Stomach (tissue), 19 donors: ENCODE measurements at places on chromosomes 13 and 19.

DNA sequence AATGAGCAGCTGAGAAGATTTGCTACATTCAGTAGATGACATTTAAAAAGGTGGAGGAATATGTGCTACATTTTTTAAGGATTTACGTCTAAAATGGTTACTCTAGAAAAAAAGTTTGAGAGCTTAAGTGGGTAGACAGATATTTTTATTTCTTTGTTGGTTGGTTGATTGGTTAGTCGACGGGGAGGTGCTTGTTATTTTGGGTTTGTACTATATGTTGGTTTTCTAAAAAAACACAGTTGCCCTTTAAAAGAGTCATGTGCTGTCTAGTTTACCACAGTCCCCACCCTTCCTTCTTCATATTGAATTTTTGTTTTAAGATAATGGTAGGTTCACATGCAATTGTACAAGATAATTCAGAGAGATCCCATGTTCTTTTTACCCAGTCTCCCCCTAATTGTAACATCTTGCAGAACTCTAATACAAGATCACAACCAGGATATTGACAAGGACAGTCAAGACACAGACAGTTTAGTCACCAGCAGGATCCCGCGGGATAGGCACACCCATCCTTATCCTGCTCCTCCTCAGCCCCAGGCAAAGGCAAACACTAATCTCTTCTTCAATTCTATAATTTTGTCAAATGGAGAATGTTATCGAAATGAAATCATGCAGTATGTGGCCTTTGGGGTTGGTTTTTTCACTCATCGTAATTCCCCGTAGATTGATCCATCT lies 171.4 kb downstream of the FOXO1 start:
- no peak for DNase-seq

GRCh38 chr19:57437931-57438330 lies 2.8 kb downstream of the ZNF749 start:
- no peak for DNase-seq

GRCh38 chr13:77911751-77912150 lies 6.9 kb downstream of the EDNRB start:
- DNase-seq: no peak

- DNase-seq: no peak
Observed at GRCh38 chr13:42807241-42807640, 25.9 kb downstream of the FAM216B start.

- DNase-seq: peak; percentile 36
Observed at GRCh38 chr13:80141123-80141849, 199.6 kb downstream of the SPRY2 start.

- no peak for DNase-seq
Observed at GRCh38 chr13:87295636-87296035, 375.5 kb upstream of the SLITRK5 start.

GRCh38 chr19:16386619-16387240 lies 62.1 kb downstream of the KLF2 start:
- DNase-seq: peak; percentile 50

GRCh38 chr13:26914624-26915023 lies 154.0 kb upstream of the GPR12 start:
- no peak for DNase-seq

DNA sequence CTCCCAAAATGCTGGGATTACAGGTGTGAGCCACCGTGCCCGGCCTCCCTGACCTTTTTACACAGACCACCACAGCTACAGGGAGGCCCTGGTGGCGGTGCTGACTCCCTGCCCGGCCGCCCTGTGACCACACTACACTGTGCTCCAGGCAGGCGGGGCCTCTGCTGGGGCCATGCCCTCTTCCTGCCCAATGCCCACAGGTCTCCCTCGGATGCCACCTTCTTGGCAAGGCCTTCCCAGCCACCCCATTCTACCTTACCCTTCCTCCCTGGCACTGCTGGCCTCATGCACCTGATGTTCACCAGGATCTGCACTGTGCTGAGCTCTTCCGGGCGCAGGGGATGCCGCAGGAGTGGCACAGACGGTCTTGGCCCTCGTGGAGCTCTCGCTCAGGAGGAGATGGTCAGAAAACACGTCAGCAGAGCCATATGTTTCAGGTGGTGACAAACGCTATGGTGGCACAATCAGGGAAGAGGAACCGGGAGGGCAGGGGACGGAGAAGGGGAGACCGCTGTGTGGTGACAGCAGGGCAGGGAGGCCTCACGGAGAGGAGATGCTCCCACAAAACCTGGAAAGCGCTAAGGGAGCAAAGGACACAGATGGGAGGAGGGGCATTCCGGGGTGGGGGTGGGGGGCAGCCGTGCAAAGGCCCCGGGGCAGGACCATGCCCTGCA lies 4.1 kb downstream of the PIP5K1C start:
- no peak for DNase-seq

- DNase-seq: peak; percentile 41
Observed at GRCh38 chr13:48161530-48162179, 66.8 kb upstream of the MED4 start.

- no peak for DNase-seq
Observed at GRCh38 chr19:55212447-55212846, 3.1 kb upstream of the PTPRH start.

GRCh38 chr19:18737954-18738351 lies 53.2 kb downstream of the COMP start:
- peak; percentile 76 for DNase-seq

DNA sequence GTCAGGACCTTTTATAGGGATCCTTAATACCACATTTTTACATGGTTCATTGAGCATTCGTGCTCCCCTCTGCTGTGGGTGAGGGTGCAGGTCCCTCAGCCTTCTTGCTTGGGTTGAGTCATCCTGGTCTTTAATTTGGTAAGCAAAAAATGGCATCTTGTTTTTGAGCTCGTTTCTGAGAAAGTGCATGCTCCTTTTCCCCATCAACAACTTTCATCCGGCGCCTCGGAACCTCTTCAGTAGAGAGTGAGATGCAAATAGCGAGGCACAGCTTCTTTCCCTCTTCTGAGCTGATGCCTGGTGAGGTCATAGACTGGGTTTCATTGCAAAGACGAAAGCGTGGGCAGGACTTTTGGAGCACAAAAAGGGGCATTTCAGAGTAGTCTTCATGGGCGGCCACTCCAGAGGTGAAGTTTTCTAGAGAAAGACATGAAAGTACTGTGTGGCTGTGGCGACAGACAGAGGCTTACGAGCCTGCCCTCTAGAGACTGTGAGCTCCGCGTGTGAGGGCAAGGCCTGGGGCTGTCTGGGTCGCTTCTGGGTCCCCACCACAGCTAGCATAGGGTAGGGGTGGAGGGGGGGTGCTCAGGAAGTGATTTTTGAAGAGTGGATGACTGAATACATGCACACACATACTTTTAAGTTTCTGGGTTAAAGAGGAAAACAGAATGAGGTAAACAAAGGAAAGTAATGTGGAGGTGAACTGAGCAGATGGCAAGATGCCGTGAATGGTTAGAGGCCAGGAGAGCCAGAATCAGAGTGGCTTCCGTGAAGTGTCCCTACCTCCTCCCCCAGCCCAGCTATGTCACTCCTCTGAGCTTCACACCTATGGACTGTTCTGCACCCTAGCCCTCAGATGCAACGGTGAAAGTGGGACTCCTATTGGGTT lies 44.3 kb downstream of the BBC3 start:
- peak; percentile 29 for DNase-seq

- no peak for DNase-seq
Observed at GRCh38 chr19:56732976-56733375, 61.4 kb upstream of the ZNF835 start.

- DNase-seq: peak; percentile 52
Observed at GRCh38 chr13:46554951-46555350, 2.0 kb downstream of the LRCH1 start.

GRCh38 chr13:78103936-78104335 lies 185.3 kb upstream of the EDNRB start:
- DNase-seq: no peak

DNA sequence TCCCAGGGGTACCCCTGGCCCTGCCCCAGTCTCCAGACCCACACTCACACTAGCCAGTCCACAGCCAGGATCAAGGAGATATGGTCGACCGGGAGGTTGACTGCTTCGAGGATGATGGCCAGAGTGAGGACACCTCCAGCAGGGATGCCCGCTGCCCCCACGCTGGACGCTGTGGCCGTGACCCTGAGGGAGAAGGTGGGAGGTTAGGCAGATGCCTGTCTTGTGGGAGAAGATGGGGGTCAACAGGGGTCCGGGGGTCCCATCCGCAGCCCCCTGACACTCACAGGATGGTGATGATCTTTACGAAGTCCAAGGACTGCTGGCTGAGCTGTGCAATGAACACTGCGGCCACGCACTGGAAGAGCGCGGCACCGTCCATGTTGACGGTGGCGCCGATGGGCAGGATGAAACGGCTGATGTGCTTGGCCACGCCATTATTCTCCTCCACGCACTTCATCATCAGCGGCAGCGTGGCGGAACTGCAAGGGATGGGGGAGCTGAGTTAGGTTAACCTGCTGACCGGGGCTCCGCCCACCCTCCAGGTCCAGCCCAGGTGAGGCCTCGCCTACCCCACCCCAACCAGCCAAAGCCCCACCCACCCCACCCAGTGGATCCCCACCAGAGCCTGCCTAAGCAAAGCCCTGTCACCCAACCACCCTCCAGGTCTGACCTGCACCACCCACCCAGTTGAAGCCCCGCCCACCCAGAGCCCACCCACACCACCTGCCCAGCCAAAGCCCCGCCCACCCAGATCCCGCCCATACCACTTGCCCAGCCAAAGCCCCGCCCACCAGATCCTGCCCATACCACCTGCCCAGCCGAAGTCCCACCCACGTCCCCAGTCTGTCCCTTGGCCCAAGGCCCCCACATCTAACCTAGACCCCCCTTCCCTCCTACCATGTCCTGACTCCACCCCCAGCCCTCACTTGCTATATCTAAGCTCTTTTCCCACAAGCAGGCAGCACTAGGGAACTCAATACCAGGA lies 11.2 kb downstream of the SLC1A5 start:
- no peak for DNase-seq

- no peak for DNase-seq
Observed at GRCh38 chr13:61600360-61601033, 184.8 kb upstream of the PCDH20 start.

GRCh38 chr13:96898646-96899254 lies 95.5 kb downstream of the OXGR1 start:
- no peak for DNase-seq

- DNase-seq: no peak
Observed at GRCh38 chr13:37127691-37128241, 22.3 kb upstream of the CSNK1A1L start.
